ENCODE measurements at places on chromosomes 6 and 20.

- peak; percentile 70 for ATAC-seq
Observed at GRCh38 chr20:41738604-41739206, 120.5 kb upstream of the CHD6 start.

DNA sequence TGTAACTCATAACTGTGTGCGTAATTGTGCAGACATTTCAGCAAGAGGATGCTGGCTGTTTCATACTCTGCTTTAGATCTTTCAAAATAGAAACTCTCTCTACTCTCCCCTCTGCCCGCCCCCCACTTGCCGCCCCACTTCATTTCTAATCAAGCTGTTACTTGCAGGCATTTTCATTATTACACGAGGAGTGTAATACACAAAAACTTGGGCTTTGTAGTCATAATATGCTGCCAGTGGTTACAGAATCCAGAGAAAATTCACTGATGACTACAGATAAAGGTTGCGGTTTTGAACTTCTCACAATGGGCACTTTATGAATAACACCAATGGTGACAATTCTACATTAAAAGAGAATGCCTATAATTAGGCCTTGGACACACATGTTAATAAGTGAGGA lies 194.0 kb upstream of the POU3F2 start:
- ATAC-seq: no peak

GRCh38 chr6:35043381-35044130 lies 97.6 kb downstream of the TCP11 start:
- ATAC-seq: no peak

- no peak for ATAC-seq
Observed at GRCh38 chr6:20056350-20056992, 155.8 kb downstream of the MBOAT1 start.

- no peak for ATAC-seq
Observed at GRCh38 chr20:62549499-62550086, 73.8 kb upstream of the GATA5 start.

GRCh38 chr20:41671143-41671542 lies 53.0 kb upstream of the CHD6 start:
- no peak for ATAC-seq

DNA sequence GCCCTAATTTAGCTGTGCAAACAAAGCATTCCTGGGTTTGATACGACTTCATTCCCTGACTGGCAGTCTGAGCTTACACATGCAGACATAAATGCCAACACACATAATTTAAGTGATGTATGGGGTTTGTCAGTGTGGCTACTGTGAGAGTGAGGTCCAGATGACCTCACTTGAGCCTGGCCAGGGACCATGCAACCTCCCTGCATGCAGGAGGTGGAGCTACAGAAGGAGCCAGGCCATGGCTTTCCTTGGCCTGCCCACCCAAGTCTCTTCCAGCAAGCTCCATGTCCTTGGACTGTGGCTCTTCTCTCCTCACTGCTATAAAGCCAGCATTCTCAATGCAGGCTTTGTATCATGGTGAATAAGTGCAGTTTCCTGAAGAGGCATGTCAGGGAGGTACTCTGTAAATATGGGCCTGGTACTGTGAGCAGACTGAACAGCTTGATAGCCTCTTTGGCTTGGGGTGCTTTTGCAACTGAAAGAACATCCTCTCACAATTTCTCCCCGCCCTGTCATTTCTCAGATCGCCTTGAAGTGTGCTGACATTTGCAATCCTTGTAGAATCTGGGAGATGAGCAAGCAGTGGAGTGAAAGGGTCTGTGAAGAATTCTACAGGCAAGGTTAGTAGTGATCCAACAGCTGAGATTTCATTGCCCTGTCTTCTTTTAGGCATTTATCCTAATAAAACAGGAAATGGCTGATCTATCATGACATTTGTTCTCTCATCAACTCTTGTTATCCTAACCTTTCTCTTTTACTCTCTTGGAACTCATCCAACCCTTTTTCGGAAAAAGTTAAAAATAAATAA lies 69.2 kb downstream of the MTFR2 start:
- no peak for ATAC-seq

GRCh38 chr6:132390017-132390416 lies 11.3 kb downstream of the MOXD1 start:
- ATAC-seq: peak; percentile 41

GRCh38 chr6:21095462-21095861 lies 498.1 kb upstream of the SOX4 start:
- ATAC-seq: no peak

- no peak for ATAC-seq
Observed at GRCh38 chr20:23631981-23632710, 5.6 kb downstream of the CST3 start.

DNA sequence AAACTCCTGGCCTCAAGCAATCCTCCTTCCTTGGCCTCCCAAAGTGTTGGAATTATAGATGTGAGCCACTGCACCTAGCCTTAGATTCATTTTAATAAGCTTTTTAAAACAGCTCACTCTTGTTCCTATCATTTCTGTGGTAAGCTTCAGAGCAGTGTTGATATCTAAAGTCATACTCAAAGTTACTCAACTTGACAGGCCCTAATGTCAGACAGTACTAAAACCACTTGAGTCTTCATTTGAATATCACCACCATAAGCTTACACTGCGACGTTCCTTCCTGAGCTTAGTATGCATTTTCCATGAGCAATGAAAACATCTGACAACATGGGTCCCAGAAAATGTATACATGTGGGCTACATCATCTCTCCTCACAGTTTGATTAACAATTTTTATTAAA lies 6.0 kb downstream of the FUCA2 start:
- no peak for ATAC-seq

GRCh38 chr6:42222448-42222847 lies 4.8 kb upstream of the MRPS10 start:
- ATAC-seq: no peak

GRCh38 chr6:54060286-54060685 lies 51.0 kb upstream of the MLIP start:
- ATAC-seq: no peak

- no peak for ATAC-seq
Observed at GRCh38 chr6:161919691-161920090, 645.8 kb upstream of the AGPAT4 start.

DNA sequence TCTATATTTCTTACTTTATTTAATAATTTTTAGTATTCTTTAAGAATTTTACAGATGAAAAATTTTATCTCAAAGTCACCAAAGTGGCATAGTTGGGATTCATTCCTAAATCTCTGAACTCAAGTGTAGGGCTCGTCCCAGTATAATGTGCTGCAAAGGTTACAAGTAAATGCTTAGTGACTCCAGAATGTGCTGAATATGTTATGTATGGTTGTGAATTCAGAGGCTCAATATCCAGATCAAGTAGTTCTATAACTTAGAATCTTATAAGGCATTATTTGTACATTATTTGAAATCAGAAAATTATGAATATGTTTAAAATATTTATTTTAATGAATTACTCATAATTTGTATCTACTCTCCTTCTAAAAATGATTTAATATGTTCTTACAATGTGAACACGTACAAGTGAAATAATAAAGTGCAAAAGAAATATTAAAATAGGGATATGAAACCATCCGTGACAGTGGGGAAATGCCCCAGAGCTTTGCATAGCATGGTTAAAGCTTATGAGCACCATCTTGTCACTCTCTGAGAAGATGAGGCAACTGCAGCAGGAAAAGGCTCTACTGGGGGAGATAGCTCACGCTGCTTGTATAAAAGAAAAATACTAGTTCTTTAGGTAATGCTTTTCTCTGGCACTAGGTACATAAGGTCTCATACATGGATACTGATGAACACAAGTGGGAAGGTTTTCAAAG lies 259.0 kb downstream of the FOXC1 start:
- peak; percentile 91 for ATAC-seq

DNA sequence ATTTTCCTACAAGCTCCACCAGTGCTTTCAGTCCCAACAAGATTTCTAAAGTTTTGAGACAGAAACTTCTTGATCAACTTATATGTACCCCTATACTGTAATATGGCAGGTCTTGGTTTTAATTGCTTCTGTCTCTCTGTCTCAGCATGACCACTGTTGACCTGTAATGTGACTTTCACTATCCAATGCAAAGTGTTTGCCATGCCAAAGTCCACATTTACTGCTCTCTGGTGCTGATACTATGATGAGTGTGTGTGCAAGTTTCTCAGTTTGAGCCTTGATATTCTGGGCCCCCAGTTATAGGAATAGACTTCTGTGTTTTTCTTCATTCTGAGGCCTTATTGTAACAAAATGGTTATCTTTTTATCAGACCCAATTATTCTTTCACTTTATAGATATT lies 45.8 kb downstream of the OR2J2 start:
- ATAC-seq: no peak

DNA sequence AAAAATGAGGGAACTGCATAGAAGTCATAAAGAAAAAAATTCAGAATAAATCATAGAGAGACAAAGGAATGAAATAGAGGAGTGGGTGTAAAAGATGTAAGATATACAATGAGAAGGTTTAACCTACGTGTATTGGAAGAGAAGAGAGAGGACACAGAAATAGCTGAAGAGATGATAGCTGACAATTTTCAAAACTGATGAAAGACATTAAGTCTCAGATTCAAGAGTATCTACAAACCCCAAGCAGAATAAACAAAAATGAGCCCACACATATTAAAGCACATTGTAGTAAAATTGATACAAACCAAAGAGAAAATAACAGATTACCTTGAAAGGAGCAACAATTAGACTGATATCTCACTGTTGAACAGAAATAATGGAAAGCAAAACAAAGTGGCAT lies 143.3 kb upstream of the PRND start:
- no peak for ATAC-seq

GRCh38 chr6:75530696-75531095 lies 37.1 kb upstream of the FILIP1 start:
- ATAC-seq: no peak

- ATAC-seq: no peak
Observed at GRCh38 chr20:62357681-62358080, 9.4 kb downstream of the LAMA5 start.

DNA sequence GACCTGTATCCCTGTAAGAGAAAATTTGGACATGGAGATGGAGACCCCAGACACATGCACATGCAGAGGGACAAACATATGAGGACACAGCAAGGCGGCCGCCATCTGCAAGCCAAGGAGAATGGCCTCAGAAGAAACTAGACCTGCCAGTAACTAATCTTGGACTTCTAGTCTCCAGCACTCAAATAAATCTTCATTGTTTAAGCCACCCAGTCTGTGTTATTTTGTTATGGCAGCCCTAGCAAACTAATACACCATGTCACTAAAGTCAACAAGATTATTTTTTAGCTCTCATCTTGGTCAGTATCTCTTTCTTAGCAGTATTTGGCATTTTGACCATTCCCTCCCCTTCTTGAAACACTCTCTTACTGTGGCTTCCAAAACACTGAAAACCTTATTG lies 26.7 kb downstream of the LATS1 start:
- no peak for ATAC-seq

DNA sequence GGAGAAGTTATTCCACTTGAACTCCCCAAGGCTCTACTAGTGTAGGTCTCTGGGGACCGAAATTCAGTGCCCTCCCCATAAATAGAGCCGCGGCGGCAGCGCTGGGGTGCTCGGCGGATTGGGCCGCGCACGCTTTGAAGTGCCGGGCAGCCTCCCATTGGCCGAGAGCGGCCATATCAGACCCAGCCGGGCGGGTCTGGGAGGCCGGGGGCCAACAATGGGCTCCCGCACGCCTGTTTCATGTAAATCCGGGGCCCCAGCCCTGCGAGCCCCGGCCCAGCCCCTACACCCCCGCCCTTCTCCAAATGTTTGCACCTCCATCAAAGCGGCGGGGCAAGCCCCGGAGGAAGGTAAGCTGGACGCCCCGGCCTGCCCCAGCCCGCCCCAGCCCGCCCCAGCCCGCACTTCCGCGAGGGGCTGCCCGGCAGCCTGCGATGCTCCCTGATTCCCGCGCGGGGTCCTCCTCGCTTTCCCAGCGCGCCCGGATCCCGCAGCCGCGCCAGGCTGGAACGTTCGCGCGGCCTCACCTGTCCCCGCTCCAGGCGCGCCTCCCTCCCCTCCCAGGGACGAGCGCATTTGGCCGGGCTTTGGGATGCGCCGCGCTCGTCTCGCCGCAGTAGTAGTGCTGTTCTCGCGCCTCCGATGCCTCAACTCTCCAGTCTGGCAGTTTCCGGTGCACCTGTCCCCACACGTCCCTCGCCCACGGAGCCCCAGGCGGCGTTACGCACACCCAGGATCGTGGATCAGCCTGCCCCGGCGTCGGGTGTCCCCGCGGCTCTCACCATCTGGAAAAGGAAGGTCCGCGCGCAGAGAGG lies at the start of gene TBXT:
Gene TBXT (minus strand): TSS at position 51 of the 815 bp plus-strand sequence. CDS start 260 bp downstream, outside the sequence.
- ATAC-seq: no peak
